ENCODE measurements at places on chromosomes 13 and 19.

- DNase-seq = no peak
Measured at GRCh38 chr19:55901369-55902079, 30.6 kb downstream of the NLRP13 start.

GRCh38 chr13:97809576-97809975 is 143.9 kb upstream of the IPO5 start:
- no peak for DNase-seq

DNA sequence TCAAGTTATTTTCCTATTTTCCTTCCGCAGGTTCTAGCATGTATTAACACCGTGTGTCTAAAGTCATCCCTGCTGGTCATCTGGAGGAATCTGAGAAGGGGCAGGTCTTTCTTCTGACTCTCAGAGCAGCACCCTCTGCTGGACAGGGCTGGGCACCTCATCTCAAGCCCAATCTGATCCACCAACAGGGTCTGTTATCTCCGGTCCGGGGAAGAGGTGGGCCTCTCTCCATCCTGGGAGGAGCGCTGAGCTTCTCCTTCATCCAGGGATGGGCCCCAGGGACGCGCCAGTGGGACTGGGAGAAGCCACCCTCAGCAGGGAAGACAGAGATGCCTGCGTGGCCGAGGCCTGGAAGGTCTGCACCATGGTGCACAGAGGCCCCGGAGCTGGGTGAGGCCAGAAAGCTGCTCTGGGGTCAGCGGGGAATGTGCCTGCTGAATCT is 26.0 kb upstream of the ZNF331 start:
- DNase-seq = peak; percentile 24

- no peak for DNase-seq
Measured at GRCh38 chr19:41442473-41443355, at the start of gene ERICH4. ERICH4 (plus strand) TSS chr19:41443156; CDS start chr19:41443170, 14 bp downstream.

- no peak for DNase-seq
Measured at GRCh38 chr19:18016209-18016910, 8.4 kb downstream of the ARRDC2 start.

DNA sequence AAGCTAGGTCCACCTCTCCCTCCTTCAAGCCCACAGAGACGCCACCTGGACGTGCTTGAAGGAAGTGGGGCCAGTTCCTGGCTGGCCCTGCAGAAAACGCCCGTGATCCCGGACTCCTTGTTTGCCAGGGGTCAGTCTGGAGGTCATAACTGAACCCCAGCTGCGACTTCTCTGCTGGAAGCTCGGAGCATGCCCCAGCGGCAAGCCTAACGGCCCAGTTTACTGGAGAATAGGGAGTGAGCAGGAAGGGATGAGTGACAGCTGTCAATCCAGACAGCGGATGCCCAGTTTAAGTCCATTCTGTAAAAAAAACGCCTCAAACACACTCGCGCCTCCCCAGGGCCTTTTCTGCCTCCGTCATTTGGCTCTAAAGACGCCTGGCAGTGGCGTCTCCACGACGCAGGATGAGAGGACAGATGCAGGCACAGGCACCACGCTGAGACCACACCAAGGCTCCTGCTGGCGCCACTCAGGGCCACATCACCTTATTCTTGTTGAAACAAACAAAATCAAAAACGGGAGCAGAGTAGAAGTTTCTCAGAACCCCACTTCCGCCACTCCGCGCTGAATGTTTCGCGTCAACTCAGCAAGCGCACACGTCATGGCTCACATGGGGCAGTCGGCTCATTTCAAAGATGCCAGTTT is 57.6 kb downstream of the RASA3 start:
- DNase-seq = no peak

DNA sequence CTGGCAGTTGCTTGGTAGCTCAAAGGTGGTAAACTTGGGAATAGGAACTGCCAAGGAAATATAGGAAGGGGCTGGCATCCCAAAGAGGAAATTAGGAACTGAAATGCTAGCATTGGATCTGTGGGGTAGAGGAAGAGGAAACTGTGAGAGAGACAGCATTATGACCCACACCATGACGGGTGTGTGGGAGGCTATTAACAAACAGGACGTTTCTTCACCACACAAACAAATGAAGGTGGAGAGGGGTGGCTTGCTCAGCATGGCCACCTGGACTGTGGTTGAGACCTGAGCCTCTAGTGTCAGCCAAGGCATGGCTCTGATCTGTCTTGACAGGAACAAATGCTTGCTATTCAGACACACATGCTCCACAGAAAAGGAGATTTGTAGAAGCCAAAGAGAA is 178.2 kb downstream of the B3GLCT start:
- no peak for DNase-seq

DNA sequence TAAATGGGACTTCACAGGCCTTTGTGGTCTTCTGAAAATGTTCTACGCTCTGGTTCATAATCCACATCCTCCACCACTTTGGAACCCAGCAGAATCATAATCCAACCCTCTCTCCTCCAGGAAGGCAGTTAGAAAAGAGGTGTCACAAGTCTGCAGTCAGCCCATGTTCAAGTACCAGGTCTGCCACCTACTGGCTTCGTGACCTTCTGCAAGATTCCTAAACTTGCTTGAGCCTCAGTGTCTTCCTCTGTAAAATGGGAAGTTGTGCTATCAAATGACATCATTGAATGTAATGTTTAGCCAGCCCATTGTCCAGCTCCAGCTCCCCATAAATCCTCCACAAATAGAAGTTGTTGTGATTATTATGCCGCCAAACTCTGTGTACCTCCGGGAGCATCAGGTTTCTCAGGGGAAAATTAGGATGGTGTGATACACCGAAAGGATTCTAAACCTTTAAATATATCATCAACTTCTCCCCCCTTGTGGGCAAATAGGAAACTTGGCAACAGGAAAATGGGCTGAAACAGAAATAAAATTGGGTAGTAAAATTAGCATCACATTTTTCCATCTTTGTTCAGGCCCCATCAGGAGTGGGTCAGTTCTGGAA is 109.7 kb downstream of the NUFIP1 start:
- DNase-seq = no peak

DNA sequence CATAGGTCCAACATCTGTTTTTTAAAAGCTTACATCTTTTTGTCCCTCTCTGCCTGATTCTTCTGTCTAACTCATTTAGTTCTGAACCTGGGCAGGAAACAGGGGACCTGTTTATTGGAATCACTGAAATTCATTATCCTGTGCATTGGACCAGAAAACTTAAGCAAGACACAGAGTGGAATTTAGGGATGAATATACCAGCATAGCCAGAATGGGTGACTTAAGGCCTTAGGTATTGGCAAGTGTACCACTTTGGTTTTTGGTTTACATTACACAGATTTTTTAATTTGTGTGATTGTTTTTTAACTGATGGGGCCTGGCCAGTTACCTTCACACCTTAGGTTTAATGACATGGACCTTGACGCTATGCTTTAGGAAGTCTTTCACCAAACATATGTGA is 232.5 kb downstream of the GPC5 start:
- no peak for DNase-seq

GRCh38 chr13:37488726-37489125 is 109.8 kb downstream of the POSTN start:
- DNase-seq = no peak

DNA sequence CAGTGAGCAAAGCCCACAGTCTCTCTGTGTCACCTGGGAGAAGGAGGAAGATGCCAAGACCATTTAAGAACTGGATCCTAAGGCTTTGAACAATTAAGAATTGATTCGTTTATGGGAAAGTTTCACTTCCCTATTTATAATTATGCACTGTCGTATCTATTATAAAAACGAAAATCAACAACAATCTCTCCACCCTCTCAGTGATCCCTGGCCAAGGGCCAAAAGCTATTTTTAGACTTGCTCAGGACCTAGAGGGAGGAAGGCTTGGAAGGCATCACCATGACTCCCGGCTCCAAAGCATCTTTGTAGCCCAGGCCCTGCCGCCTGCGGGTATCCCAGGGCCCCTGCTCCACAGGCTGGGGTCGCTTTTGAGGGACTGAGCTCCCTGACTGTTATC is 1.3 kb downstream of the RHPN2 start:
- DNase-seq = no peak

GRCh38 chr19:1237754-1238368 is at the start of gene CBARP:
CBARP (minus strand) TSS chr19:1238005; CDS start chr19:1236100, 1,905 bp downstream.
- no peak for DNase-seq

GRCh38 chr13:35714121-35714520 is 237.6 kb upstream of the MAB21L1 start:
- DNase-seq = no peak

GRCh38 chr13:72527333-72527732 is 200.1 kb downstream of the MZT1 start:
- no peak for DNase-seq

DNA sequence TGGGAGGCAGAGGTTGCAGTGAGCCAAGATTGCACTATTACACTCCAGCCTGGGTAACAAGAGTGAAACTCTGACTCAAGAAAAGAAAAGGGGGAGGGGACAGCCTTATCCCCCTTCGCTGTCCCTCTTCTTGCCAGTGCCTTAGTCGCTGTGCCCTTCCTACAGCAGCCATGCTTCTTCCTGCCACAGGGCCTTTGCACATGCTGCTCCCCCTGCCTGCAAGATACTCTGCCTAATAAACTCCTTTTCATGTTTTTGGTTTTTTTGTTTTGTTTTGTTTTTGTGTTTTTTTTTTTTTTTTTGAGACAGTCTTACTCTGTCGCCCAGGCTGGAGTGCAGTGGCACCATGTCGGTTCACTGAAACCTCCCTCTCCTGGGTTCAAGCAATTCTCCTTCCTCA is 21.4 kb downstream of the NWD1 start:
- no peak for DNase-seq

DNA sequence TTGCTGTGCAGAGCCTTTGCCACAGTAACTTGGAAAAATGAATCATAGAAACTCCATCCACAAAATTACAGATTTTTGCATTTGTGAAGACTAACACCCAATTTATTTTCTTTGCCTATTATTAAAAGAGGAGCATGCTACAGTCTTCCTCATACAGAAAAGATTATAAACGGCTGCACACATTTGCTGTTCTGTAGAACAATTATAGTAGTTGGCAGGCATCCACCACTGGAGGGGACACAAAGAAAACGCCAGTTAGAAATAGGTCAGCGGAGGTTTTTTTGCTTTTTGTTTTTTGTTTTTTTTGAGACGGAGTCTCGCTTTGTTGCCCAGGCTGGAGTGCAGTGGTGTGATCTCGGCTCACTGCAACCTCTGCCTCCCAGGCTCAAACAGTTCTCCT is 51.6 kb downstream of the SACS start:
- DNase-seq = no peak

GRCh38 chr13:73190477-73190876 is 131.7 kb downstream of the KLF5 start:
- no peak for DNase-seq

DNA sequence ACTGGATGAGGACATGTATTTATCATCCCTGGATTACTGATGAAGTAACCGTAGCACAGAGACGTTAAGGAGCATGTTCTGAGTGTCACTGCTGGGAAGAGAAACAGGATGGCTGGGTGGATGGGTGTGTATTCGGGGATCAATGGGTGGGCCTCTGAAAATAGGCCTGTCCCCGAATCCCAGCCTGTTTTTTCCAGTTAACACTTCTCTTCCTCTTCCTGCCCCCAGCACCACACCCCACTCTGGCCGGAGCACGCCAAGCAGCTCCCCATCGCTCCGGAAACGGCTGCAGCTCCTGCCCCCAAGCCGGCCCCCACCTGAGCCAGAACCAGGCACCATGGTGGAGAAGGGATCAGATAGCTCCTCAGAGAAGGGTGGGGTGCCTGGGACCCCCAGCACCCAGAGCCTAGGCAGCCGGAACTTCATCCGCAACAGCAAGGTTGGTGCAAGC is 8.8 kb downstream of the GRAMD1A start:
- no peak for DNase-seq

DNA sequence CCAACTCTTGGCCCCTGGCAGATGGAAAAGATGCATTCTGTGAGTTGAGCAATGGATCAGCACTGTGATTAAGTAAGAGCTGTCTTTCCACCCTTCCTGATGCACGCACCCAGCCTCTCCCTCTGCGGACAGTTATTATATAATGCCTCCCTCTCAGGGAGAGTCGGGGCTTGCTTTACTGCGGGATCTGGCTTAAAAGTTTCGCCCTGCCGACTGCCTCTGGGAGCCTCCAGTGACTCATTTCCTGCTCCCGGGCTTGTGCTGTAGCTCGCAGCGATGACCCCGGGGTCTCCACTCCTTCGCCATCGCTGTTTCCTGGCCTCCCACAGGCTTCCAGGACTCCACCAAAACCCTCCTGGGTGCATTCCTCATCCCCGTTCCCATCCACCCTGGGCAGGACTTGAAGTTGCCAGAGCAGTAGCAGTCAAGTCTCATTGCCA is 107.4 kb upstream of the SLC7A1 start:
- DNase-seq = no peak

- DNase-seq = no peak
Measured at GRCh38 chr19:55486971-55487923, 989 bp upstream of the SSC5D start.

GRCh38 chr19:15456441-15456840 is 6.7 kb upstream of the WIZ start:
- DNase-seq = no peak

DNA sequence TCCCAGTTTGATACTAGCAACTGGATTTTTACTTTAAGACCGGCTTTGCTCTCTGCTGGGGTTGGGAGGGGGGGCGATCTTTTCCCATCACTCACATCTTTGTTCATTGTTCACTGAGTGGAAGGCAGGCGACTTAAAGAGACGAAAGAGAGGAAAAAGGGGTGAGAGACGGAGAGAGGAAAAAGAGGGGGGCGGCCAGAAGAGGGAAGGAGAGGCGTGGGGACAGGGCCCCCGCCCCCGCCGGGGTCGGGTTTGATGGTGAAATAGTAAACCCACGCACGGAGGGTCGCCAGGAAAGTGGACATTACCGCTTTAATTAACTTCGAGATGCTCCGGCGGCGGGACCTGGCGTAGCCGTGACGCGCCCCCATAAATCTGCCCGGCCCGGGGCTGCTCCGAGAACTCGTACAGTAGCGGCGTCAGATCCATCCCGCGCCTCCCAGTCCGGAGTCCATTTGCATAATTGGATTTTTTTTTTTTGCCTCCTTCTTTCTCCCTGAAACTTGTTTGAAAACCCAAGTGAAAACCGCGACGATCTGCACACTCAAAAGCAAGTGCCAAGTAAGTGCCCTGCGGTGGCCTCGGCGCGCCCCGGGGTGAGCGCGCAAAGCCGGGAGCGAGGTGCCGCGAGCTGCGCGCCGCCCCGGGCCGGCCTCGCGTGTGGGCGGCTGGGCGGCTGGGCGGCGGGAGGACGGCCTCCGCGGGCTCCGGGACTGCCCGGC is 143.9 kb upstream of the ZNF536 start:
- DNase-seq = no peak

DNA sequence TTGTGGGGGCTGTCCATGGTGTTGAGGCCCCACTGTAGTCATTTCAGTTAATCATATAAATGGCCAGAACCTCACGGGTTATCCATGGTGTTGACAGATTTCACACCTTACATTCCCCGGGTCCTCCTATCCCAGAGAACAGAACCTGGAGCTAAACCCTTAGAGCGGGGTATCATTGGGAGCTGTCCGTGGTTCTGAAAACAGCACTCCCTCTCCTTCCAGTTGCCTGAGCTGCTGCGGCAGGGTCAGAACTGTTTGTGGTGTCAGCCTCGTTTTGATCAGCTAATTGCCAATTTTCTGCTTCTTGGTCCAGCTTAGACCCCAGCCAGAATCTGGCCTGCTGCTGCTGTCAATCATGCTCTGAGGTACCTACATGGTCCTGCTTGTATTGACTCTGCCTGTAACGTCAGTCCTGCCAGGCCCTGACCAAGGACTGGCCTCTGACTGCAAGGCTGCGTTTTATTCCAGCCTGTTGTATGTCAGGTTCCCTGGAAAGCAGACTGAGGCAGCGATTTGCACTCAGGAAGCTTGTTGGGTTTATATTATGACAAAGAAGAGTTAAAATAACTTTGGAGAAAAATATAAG is 55.8 kb upstream of the KCTD15 start:
- DNase-seq = no peak

GRCh38 chr13:32093006-32093405 is 61.4 kb downstream of the FRY start:
- DNase-seq = no peak
